Panc1 (cell line): ENCODE measurements at places on chromosomes 5 and 9.

DNA sequence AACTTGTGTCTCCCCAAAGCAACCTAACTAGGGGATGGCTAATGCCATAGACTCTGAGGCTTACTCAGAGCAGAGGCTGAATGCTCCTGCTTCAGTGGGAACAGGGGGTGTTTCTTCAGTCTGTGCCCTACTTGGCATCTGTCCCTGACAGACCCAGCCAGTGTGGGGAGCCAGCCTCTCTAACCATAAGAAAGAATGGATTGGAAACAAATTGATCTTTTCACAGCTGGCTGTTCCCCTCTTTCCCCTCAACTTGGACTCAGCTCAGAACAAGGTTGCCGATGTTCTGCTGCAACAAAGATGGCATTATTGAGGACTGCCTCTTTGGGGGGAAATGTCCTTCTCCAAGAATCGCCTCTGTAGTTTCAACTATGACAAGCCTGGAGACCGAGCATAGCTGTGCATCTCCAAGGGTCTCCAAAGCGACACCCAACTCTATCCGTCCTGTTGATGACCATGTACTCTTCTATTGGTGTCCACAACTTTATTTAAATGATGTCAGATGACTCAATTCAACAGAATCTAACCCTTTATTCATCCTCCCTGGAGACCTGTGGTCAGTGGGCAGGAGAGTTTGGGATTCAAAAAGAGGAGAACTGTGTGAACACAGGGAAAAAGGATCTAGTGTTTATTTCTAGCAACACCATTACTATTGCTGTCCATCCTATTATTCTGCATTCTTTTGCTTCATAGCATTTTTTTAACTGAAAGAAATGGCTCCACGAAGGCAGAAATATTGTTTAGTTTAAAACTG, 24.7 kb upstream of the TNC start:
- DNase-seq = no peak

- DNase-seq = no peak
These were observed 602.4 kb upstream of the CLINT1 start for GRCh38 chr5:158461240-158461854.

GRCh38 chr5:84796399-84796798, 411.7 kb upstream of the EDIL3 start:
- no peak for DNase-seq

GRCh38 chr5:115577741-115578140, 24.5 kb downstream of the TICAM2 start:
- DNase-seq = no peak

- no peak for DNase-seq
These were observed 23.7 kb upstream of the PLPP1 start for GRCh38 chr5:55558484-55558883.

GRCh38 chr5:14671414-14671813, 6.9 kb downstream of the OTULIN start:
- DNase-seq = no peak

DNA sequence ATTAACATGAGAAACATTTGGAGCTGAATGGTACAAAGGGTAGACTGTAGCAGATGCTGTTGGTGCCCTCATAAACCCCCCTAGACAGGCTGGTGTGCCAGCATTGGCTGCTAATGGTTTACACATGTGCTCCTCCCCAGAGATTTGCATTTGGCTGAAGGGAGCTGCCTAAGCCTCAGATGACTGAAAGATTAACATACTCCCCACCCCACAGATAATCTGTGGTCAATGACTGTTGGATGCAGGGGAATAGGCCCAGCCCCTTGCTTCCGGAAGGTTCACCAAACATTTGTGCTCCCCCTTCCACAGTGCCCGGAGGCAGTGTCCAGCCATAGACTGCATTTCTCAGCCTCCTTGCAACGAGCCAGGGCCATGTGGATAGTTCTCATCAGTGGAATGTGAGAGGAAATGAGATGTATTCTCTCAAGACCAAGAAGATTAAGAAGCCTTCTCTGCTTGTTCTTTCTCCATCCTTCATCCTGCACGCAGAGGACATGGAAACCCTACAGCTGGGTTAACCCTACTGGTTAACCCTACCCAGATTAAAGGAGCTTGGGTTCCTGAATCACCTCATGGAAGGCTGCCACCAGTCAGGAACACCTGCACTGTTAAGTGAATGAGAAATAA, 79.6 kb downstream of the PHAX start:
- DNase-seq = no peak

DNA sequence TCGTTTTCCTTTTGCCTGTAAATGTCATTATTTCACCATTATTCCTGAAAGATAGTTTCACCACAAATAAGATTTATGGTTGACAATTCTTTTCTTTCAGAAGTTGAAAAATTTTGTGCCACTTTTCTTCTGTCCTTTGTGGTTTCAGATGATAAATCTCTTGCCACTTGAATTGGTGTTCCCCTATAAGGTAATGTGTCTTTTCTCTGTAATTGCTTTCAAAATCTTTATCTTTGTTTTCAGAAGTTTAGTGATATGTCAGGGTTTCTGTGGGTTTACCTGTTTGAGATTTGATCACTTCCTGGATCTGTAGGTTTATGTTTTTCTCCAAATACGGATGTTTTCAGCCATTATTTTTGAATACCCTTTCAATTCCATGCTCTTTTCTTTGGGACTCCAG, 14.6 kb downstream of the RASA1 start:
- no peak for DNase-seq

GRCh38 chr9:105355781-105356180, 92.1 kb upstream of the FSD1L start:
- DNase-seq = no peak

- DNase-seq = no peak
These were observed 10.0 kb upstream of the RETREG1 start for GRCh38 chr5:16626696-16627264.

- no peak for DNase-seq
These were observed 75.2 kb upstream of the FBXL7 start for GRCh38 chr5:15424769-15425168.

- no peak for DNase-seq
These were observed 36.8 kb downstream of the SLC22A5 start for GRCh38 chr5:132406144-132406783.

GRCh38 chr5:93303291-93303691, 277.7 kb downstream of the NR2F1-AS1 start:
- DNase-seq = no peak

DNA sequence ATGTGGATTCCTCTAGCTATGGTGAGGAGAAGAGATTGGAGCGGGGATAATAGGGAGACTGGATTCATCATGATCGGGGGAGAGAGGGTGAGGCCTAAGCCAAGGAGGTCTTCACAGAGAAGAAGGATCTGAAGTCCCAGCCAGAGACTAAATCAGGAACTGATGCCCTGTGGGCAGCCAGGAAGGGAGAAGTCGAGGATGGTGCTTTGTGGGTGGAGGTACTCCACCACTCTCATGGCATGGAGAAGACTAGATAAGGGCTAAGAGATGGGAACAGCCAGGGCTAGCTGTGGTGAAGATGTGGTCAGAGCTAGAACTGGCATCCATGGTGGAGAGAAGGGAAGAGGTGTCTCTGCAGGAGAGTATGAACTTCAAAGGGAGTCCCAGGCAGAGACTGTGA, 3.0 kb upstream of the RGS14 start:
- DNase-seq = no peak

GRCh38 chr5:180339583-180340183, 13.5 kb downstream of the GFPT2 start:
- DNase-seq = no peak

DNA sequence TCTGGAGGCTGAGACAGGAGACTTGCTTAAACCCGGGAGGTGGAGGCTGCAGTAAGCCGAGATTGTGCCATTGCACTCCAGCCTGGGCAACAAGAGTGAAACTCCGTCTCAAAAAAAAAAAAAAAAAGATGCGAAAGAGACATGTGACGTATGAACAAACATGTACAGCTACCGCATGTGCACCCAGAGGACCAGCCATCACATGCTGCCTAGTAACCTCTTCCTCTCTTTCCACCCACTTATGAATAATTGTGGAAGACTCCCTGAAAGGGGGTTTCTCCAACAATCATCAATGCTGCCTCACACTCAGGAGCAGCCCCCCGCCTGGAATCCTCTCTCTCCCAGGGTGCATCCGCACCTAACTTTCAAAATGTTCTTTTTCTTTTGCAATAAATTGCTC, 2.2 kb downstream of the SARDH start:
- DNase-seq = no peak

- DNase-seq = no peak
These were observed 52.3 kb downstream of the NTNG2 start for GRCh38 chr9:132214027-132214622.

DNA sequence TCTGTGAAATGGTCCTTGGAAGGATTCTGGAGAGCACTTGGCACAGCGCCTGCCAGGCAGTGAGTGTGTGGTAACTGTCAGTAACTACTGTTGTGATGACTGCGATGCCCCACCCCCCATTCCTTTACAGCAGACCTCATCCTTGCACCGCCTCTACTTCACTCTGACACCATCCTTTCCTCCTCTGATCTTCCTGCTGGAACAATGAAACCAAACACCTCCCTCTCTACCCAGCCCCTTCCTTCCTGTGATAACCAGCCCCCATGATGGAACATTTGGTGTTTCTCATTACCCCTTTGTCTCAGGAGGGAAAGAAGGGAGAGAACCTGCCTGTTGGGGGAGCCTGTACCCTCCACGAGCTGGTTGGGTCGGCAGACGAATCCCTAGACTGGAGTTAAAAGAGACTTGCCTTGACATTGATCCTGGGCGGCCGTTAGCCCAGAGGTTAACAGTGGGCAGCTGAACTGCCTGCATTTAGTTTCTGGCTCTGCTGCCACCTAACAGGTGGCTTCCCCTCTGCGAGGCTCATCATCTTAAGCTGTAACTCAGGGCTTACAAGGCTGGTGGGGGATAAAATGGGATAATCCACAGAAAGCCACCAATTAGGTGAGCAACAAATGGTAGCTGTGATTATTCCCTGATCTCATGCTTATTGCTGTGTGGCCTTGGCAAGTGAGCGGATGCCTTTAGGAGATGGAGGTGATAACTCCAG, 34.2 kb upstream of the GRPEL2 start:
- DNase-seq = no peak

DNA sequence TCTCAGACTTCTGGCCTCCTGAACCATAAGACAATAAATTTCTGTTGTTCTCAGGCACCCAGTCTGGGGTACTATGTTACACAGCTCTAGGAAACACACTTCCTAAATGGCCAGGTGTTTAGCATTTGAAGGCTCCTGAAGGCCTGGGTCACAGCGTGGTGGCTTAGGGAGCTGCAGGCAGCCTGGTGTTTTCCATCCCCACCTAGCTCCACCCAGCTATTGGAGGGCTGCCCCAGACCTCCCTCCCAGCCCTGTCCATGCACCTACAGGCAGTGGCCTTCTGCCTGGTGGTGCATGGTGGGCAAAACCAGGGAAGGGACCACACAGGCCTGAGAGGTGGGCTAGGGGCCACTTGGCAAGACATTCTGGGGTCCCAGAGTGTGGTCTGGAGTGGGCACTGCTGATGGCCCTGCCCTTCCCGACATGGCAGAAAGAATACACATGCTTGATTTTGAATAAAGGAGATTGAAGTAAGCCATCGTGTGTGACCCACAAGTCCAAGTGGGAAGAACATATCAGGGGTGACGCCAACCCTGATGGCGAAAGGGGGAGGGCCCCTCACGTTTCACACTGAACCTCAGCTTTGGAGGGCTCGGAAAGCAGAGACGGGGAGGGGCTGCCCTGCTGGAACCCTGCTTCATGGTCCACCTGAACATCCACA, 1.3 kb upstream of the SUSD3 start:
- DNase-seq = no peak

GRCh38 chr5:82924226-82925060, 152.8 kb downstream of the TMEM167A start:
- no peak for DNase-seq

GRCh38 chr5:156149213-156149612, 177.8 kb upstream of the SGCD start:
- DNase-seq = no peak

- DNase-seq = no peak
These were observed 178.7 kb downstream of the SNCAIP start for GRCh38 chr5:122490718-122491117.

DNA sequence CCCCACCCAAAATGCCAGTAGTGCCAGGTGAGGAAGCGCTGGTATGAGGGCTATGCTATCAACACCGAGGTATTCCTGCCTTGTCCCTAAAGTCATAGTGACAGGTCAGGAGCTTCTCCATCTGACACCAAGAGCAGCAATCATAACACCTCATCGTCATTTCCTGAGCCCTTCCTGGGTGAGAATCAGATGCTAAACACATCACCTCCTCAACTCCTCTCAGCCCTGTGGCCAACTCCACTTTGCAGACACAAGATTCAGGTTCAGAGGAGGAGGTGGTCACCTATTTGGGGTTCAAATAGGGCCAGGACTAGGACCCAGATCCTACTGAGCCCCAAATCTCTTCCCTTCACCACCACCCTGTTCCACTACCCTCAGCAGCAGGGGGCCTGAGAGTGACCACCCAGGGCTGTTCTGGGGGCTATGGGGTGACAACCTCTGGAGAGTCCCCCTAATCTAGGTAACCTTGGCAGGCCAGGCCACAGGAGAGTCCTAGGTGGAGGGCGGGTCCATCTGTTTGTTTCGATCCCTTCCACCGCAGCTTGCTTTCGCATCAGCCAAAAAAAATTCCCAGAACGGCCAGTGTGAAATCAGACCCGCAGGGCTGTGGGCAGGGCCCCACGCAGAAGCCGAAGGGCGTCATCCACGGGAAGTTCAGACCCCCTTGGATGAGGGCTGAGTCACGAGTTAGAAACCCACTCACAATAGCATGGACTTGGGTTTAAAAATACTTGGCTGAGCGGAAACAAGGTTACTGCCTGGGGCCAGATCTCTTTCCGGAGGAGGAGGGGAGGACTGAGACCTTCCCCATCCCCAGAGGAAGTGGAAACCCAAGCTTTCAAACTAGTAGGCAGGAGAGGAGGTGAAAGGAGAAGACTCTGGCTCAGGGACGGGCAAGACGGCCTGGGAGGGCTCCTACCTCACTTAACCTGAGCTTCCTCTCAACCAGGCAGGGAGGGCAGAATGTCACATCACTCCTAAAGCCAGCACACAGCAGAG, 8.7 kb downstream of the STK10 start:
- DNase-seq = no peak

DNA sequence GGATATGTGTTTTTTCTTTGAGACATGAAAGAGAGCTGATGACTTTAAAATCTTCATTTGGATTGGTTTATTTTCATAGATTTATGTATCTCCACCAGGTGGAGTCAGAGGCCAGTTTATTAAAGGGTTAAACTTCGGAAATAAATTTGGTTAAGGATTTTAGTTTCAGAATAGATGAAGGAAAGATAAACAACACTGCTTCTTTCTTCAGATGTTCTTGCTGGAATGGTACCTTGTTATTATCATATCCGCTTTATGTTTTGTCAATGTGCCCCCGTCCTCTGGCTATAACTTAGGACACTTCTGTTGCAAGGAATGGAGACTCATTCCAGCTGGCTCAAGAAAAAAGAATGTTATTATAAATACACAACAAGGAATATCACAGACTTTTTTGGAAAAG, 81.2 kb downstream of the ALDH1A1 start:
- no peak for DNase-seq

- DNase-seq = no peak
These were observed 94.7 kb upstream of the OSMR start for GRCh38 chr5:38751103-38751502.

GRCh38 chr9:131237291-131237690, 39.0 kb downstream of the FAM78A start:
- no peak for DNase-seq

GRCh38 chr9:130835441-130836298, 616 bp downstream of the ABL1 start:
- no peak for DNase-seq
